ENCODE measurements at places on chromosomes 6 and 20.

DNA sequence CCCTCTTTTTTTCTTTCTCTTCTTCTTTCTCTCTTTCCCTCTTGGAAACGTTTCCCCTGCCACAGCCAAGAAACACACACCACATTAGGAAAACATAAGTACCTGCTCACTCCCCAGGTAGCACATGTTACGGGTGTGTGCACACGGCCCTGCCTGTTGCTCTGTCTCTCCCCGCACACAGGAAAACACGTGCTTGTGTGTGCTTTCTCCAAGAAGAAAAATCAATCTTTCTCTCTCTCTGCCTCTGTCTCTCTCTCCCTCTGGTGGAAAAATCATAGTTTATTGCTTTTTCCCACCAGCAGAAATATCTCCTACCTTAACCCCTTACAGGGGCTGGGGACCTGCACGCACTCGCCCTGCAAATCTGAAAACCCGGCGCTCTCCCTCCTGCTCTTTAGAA is 102.3 kb downstream of the EDN3 start:
- DNase-seq = no peak

GRCh38 chr6:55825402-55826051 is 49.9 kb downstream of the BMP5 start:
- no peak for DNase-seq

DNA sequence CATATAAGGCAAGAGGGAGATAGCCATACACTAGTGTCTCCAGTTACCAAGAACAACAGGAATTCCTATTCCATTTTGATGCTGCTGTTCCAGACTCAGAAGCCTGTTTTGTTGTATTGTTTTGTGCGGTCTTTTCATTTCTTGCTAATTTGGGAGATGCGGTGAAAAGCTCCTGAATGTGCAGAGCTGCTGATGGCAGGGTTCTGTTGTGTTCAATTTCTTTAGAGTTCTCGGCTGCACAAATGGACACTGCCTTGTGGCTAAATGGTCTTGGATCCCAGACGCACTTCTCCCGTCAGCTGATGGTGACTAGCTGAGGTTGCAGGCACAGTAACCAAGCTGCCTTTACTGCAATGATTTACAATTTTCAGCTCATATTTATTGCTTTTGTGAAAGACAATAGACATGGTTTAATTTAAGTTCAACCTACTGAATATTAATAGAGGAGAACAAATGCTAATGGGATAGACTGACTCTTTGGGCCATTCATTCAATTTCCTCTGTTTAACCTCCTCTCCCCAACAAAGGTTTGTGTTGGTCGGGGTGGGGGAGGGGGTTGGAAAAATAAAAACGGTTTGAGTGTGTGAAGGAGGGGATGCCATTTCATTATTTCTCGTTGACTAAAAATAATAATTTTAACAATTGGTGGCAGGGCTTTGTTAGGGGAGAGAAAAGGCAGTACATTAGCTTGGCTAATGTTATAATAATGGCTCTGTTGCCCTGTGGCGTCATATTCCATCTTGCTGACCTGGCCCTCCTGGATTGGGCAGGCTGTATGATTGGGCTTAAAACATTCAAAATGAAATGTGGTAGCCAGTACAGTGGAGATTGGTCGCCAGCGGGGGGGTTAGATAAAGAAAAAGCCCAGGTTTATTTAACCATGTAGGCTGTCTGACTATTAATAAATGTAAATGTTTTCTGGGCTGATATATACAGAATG is 159.5 kb downstream of the JARID2 start:
- DNase-seq = no peak

DNA sequence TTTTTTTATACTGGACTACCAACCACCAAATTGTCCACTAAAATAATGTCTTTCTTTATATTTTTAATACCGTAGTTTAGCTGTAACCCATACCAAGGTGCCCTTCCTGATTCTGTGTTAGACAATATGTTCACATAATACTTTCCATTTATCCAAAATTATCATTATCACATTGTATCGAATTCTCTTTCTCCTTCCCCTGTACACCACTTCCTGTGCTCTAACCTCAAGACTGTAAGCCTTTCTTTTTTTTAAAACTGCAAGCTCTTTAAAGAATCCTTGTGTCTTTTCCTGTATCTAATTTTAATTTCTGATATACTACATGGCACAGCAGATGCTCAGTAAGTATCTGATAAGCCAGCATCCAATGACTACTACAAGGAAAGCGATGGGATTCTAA is 917.5 kb downstream of the EYS start:
- no peak for DNase-seq

All from MM.1S (cell line).